ENCODE measurements at places on chromosomes 4 and X.

GRCh38 chr4:7843831-7844593 lies 95.6 kb downstream of the AFAP1 start:
- DNase-seq: peak; percentile 83

GRCh38 chrX:103240155-103240554 lies 14.8 kb downstream of the TCEAL8 start:
- no peak for DNase-seq

GRCh38 chr4:2438822-2439718 lies 20.3 kb downstream of the CFAP99 start:
- no peak for DNase-seq

GRCh38 chrX:119692191-119693039 lies 553 bp downstream of the SEPTIN6 start:
- DNase-seq: peak; percentile 64

GRCh38 chr4:166399021-166399420 lies 526.0 kb downstream of the TLL1 start:
- no peak for DNase-seq

- no peak for DNase-seq
Observed at GRCh38 chr4:128502818-128503527, 215.4 kb upstream of the PGRMC2 start.
